ACHN (cell line): ENCODE measurements at places on chromosomes 7 and 10.
A peak's percentile ranks its signal among the peaks of the same experiment; 100 is the strongest.

DNA sequence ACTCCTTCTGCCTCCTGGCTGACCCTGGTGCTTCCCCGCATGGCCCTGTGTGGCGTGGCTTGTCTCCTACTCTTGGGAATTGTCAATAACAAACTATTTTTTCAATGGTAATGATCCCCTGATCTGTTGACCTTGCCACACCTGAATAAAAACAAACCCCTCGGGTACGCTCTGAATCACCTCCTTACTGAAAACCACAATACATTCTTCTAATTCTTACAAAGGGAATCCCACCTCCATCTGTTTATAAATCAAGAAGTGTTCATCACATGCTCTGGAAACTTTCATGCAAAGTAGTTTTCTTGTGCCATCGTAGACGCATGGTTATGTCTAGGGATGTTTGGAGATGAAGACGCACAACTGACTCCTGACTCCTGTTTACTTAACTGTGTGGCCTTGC, 245.8 kb downstream of the FRMD4A start:
- DNase-seq, result peak; percentile 42

DNA sequence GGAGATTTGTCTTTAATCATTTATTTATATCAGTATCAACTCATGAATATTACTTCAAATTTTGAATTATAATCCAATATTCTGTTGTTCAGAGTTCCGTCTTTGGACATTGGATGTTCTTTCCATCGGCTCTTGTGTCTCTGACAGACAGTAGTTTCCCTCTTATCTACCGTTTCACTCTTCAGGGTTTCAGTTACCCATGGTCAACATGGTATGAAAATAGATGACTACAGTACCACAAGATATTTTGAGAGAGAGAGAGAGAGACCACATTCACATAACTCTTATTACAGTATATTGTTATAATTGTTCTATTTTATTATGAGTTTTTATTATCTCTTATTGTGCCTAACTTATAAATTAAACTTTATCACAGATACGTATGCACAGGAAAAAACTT, 6.8 kb downstream of the SHTN1 start:
- DNase-seq, result no peak

GRCh38 chr7:13442226-13442625, 547.2 kb downstream of the ETV1 start:
- DNase-seq, result no peak

DNA sequence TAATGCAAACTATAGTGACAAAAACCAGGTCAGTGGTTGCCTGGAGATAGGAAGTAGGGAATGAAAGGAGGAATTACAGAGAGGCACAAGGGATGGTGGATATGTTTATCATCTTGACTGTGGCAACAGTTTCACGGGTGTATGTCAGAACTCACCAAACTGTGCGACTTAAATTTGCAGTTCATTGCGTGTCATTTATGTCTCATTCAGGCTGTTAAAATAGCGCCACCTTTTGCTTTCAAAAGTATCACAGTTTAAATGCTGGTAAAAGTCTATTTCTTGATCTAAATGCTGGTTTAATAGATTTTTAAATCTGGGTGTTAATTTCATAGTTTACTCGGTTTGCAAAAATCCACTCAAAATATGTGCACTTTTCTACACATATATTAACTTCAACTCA, 51.0 kb downstream of the PTTG1IP2 start:
- DNase-seq, result peak; percentile 24

DNA sequence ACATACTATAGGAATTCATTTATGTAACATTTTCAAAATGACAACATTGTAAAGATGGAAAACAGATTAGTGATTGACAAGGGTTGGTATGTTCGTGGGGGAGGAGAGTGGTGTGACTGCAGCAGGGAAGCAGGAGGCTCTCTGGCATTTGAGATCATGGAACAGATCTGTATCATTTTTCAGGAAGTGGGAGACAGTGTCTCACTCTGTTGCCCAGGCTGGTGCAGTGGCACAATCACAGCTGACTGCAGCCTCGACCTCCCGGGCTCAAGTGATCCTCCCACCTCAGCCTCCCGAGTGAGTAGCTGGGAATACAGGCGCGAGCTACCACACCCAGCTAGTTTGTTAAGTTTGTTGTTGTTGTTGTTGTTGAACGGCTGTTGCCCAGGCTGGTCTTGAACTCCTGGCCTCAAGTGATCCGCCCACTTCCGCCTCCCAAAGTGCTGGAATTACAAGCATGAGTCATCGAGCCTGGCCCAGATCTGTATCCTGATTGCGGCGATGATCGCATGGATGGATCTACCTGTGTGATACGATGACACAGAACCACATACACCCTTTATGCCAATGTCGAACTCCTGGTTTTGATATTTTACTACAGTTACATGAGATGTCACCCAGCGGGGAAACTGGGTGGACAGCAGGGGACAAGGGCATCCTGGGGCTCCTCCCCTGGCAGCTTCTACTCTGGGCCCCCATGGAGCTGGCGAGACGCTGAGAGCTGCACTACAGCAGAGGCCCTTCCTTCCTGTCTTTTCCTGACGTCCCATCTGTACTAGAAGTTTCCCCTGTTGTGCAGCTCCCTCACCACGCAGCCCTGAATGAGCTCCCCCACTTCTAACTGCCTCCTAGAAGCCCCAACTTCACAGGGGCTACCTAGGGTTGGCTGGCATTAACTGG, 12.3 kb upstream of the CYTH3 start:
- no peak for DNase-seq

DNA sequence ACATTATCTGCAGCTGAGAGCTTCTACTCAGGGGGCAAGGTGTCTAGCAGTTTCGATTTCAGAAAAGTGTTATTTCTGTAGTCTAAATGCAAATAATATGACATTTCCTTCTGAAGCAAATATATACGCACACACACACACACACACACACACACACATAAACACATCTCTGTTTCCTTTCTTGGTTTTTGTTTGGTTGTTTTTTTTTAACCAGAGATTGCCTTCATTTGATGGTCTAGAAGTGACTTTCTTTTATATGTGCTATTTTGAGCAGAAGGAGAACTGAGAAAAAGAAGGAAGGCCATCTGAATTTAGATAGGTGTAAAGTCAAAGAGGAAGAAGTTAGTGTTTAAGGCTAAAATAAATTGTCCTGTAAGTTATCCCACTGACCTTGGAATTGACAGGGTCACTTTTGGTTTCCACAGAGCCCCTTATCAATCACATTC, 142.2 kb downstream of the TRIL start:
- no peak for DNase-seq

- peak; percentile 18 for DNase-seq
Observed at GRCh38 chr7:88818552-88818951, 23.0 kb upstream of the TEX47 start.

GRCh38 chr7:158956805-158957509, 100.6 kb downstream of the DYNC2I1 start:
- no peak for DNase-seq

GRCh38 chr7:22730921-22731654, 4.1 kb downstream of the IL6 start:
- peak; percentile 98 for DNase-seq

- no peak for DNase-seq
Observed at GRCh38 chr7:4882169-4883032, 1.1 kb downstream of the RADIL start.

DNA sequence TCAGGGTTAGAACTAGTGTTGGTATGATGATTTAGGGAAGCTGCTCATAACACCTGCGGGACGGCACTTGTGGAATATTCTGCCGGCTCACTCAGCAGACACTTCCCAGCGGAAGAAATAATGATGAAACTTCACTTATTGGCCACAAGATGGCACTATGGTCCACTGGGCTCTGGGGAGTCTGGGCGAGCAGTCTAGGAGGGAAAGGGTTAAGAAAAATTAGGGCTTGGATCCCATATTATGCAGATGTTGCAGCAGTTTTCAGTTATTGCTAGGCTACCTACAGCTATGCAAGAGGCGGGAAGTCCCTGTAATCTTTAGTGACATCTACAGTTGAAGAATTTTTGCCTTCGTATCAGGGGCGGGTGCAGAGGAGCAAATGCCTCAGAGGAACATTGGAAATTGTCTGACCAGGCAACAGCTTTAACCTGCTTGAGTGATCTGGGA, 238.7 kb upstream of the PRSS58 start:
- DNase-seq, result peak; percentile 46

DNA sequence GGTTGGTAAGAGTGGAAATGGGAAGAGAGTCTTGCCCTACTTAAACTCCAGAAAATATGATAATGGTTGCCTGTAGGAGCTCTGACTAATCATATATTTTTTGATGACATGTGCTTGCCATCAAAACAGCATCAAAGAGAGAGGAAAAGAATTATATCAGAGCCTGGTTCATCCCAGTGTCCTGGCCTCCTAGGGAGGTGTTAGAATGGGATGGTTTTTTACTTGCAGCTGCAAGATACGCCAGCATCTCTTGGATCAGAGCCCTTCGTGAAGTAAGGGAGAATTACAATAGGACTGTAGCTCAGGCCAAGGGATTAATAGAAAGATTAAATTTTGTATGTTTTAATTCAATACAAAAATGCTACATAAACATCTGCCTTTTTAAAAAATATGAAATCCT, 177.6 kb upstream of the HDAC9 start:
- DNase-seq, result no peak

- no peak for DNase-seq
Observed at GRCh38 chr7:133754708-133755107, 372.4 kb upstream of the LRGUK start.

GRCh38 chr10:117740691-117741222, 198.2 kb downstream of the EMX2 start:
- no peak for DNase-seq

DNA sequence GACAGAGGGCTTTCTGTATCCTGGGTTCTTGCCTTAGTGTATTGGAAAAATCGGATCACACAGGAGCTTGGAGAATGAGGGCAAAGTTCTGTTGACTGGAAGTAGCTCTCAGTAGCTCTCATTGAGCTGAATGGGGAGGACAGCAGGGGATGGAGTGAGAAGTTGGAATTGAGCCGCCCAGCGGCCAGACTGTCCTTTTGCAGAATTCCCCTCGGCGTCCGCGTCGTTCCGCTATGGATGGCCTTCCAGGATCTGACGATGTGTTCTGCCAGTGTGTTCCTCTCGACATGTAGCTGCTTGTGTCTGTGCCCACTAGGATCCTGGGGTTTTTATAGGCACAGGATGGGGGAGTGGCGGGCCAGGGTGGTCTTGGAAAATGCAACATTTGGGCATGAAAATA, 351.8 kb upstream of the SEMA3A start:
- DNase-seq, result no peak

- no peak for DNase-seq
Observed at GRCh38 chr7:5443678-5444077, 20.0 kb upstream of the TNRC18 start.

DNA sequence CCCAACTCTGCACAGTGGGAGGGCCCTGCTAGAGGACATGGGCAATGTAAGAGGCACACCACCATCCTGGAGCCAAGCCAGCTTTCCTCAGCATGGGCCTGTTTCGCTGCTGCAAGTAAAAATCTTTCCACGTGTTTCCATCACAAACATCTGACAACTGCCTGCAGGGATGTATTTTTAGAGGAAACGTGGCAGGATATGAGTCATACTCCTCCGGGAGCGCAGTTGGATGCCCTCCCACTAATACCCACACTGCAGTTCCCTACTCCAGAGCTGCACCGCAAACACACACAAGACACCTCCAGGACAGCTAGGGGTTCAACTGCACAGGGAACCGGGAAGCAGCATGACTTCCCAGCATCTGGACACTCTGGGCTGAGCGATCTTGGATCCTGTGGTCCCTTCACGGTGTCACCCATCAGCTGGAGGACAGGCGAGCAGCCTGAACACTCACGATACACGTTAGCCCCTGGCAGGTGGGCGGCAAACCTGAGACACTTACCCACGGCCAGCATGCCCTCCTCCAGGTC, 26.1 kb downstream of the PLAC9 start:
- peak; percentile 94 for DNase-seq

DNA sequence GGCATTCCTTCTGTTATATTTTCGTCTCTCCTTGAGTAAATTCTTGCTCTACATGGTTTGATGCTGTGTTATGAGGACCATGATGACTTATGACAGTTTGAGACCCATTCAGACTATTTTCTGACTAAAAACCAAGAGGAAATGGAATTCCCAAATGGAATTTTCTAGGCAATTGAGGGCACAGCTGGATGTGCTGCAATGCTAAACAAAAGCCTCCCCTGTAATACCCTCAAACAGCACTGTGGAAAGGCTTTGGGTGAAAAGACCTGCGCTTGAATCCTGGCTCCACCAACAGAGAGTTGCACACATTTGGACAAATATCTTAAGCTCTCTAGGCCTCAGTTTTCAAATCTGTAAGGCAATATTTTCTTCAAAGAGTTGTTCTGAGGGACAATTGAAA, 129.1 kb downstream of the PRKG1 start:
- no peak for DNase-seq

- no peak for DNase-seq
Observed at GRCh38 chr7:152140560-152140959, 115.1 kb downstream of the GALNT11 start.
